ENCODE measurements at places on chromosomes 11 and 22.
A peak's percentile ranks its signal among the peaks of the same experiment; 100 is the strongest.

DNA sequence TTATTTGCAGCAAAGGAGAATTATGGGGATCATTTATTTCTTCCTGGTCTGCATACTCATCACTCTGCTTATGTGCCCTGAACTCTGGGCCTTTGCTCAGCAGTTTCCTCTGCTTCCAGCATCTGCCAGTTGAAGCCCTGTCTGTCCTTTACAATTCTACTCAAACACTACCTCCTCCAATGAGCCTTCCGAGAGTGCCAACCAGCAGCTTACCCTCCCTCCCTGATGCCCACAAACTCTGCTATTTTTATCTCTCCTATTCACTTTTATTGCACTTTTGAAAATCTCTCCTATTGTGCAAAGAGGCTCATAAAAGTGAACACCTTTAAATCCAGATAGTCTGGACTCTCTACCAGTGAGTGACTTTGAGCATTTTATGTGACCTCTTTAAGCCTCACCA, 3.6 kb upstream of the ME3 start:
- no peak for DNase-seq

GRCh38 chr11:606245-606644, 9.5 kb downstream of the IRF7 start:
- no peak for DNase-seq

DNA sequence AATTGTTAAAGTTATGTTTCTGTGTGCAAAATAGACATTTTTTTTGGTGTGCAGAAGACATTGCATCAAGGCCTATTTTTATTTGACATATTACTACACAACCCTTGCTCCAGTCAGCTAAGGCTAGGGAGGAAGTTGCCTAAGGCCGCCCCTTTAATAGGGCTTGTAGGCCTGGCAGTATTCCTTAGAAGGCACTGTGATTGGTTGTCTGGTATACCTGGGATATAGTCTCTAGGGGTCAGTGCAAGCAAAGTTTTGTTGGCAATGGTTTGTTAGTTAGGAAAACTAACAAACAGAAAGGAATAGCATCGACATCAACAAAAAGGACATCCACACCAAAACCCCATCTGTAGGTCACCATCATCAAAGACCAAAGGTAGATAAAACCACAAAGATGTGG, 16.9 kb downstream of the CCDC15 start:
- peak; percentile 44 for DNase-seq

GRCh38 chr11:127816962-127817361, 770.4 kb downstream of the ETS1 start:
- no peak for DNase-seq

DNA sequence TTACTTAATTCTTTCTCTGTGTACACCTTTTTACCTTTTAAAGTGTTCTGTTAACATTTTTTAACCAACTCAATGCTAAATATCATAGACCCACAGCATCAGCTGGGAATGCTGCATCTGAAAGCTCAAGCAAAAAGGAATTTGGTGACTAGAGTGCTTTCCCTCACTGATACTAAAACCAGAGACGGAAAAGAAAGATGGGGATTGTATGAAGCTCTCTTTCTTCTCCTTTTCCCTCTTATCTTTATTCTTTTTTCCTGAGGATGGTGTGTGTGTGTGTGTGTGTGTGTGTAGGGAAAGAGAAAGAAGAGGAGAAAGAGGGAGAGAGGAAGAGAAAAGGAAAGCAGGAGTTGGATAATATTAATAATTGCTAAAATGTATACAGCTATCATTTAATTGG, 4.1 kb upstream of the SIK2 start:
- no peak for DNase-seq

GRCh38 chr22:17242641-17243040, 23.4 kb upstream of the ADA2 start:
- DNase-seq, result no peak

DNA sequence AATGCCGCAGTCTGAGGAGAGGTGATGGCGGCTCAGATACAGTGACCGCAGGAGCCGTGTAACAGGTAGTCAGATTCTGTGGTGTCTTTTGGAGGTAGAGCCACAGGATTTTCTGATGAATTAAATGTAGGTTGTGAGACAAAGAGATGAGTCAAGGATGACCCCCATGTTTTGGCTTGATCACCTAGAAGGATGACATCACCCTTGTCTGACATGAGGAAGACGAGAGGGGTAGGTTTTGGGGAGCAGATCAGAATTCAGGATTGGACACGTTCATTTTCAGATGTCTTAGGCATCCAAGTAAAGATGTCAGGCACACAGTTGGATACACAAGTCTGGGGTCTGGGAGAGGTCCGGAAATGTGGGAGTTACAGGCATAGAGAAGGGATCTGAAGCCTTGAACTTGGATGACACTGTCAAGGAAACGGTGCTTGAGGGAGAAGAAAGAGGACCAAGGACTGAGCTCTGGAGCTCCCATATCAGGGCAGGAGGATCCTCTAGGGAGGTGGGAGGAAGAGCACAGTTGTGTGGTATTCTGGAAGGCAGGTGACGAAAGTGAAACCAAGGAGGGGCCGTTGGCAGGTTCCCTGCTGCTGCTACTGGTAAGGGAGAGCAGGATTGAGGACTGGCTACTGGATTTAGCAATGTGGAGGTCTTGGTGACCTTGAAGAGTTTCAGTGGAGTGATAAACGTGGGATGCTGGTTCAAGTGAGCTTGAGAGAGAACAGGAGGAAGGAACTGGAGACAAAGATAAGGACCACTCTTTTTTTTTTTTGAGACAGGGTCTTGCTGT, 12.6 kb upstream of the GDPD5 start:
- DNase-seq, result no peak

DNA sequence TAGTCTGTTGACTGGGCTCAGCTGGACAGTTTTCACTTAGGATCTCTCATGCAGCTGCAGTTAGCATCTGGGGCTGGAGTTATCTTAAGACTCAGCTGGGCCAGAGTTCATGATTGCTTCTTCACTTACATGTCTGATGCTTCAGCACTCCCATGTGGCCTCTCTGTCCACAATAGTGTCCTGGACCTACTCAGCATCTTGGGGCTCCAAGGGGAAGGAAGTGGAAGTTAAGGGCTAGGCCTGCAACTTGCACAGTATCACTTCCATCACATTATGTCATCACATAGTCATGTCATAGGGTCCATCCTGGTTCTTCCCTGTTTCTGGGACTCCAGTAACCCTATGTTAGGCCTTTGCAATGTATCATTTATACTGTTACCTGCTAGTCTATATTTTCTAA, 115.9 kb downstream of the C11orf65 start:
- DNase-seq, result no peak

DNA sequence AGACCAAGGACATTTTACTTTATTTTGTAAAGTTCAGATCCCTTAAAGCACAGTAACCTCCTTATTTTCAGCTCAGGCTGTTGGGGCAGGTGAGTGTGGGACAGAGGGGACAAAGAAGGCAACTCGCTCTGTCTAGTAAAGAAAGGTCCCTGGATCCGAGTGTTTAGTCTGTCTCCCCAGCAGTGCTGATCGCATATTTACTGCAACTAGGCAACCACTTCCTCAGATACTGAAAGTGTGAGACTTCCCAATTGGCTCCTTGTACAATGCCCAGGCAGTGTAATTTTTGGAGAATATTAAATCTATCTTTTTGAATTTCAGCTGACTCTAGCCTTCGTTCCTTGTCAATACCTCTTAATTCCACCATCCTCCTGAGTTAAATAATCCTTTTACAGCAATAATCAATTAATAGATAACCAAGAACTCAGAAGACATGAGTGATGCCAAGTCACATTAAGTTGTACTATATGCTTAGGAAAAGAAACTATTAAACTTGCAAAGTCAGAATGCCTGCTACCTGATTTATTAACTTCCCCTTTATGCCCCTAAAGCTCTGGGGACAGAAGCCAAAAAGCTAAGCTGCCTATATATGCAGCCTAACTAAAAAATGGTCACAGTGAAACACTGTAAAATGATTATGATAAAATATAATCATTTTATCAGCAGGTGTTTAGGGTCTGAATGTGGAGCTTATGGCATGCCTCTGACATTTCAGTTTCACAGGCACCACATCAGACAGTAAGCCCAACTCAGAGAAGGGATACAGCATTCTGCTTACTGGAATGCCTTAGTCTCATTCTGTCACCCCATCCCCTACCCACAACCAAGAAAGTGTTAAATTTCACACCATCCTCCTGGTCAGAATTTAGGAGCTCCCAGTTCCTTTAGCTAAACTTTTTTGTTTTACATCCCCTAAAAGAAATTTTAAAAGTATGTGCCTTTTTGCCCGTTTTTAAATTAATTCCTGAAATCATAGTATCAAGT, 138.7 kb downstream of the TRIM44 start:
- DNase-seq, result peak; percentile 2

DNA sequence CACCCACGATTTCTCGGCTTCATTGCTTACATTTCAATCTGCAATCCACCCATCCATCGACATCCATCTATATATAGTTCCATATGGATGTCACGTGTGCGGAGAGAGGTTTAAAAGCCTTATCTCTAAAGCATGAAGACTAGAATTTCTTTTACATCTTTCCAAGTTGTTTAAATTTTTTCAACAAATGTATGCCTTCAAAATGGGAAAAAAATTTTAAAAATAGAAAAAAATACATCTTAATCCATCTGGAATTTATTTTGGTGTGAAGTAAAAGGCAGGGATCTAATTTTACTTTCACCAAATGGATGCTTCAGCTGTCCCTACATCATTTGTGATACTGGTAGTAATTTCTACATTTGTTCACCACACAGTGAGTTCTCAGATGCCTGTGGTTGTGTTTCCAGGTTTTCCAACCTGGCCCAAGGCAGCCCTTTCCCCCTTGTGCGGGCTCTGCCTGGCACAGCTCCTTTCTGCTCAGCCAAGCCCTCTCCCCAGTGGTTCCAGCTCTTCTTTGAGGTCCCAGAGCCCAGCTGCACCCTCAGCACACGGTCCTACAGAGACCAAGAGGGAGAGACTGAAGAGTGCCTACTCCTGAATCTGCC, 37.6 kb upstream of the KLHL35 start:
- no peak for DNase-seq

GRCh38 chr11:42996421-42997307, 315.1 kb upstream of the API5 start:
- DNase-seq, result no peak
